ENCODE measurements at places on chromosomes 3 and 15.

GRCh38 chr3:42182555-42182954 is 83.4 kb downstream of the CCK start:
- DNase-seq: no peak

DNA sequence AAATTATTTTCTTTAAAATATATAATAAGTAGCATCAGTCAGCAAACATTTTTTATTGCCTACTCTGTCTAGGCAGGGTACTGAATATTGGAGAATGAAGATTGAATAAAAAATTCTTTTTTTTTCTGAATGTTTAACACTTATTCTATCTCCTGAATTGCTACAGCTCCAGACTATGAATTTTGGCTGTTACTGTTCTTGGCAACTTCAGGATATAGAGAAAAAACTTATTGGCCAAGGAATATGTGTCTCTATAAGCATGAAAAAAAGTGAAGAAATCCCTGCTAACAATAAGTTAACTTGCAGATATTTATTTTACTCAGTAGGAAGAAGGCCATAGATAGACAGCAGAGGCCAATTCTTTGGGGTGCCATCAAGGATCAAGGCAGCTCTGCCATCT is 309.6 kb downstream of the RBMS3 start:
- DNase-seq: no peak

DNA sequence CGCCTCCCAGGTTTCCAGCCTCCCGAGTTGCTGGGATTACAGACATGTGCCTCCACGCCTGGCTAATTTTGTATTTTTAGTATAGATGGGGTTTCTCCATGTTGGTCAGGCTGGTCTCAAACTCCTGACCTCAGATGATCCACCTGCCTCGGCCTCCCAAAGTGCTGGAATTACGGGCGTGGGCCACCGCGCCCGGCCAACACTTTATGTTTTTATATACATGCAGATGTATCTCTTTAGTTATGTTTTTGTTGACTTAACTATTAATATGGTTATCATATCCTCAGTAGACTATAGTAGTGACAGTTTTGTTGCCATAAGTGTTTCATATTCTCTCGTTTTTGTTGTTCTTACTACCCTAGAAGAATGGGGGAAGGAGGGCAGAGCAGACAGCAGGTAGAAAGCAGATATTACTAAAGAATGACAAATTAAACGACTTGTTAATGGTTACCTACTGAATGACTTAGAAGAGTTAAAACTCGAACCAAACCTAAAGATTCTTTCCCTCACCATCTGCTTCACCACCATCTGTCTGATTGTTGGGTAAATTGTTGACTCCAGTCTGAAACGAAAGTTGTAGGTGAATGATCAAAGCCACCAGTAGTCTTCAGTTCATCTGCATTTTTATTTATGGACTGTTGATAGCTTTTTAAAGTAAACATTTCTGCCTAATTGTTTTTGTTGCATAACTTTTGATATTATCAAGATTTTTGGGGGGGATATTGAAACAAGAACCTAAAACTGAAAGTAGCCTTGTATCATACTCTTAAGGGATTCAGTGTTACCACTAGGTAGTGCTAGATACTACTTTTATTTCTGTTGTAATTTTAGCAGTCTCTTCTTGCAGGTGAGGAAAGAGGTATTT is 89.3 kb downstream of the RASA2 start:
- no peak for DNase-seq

DNA sequence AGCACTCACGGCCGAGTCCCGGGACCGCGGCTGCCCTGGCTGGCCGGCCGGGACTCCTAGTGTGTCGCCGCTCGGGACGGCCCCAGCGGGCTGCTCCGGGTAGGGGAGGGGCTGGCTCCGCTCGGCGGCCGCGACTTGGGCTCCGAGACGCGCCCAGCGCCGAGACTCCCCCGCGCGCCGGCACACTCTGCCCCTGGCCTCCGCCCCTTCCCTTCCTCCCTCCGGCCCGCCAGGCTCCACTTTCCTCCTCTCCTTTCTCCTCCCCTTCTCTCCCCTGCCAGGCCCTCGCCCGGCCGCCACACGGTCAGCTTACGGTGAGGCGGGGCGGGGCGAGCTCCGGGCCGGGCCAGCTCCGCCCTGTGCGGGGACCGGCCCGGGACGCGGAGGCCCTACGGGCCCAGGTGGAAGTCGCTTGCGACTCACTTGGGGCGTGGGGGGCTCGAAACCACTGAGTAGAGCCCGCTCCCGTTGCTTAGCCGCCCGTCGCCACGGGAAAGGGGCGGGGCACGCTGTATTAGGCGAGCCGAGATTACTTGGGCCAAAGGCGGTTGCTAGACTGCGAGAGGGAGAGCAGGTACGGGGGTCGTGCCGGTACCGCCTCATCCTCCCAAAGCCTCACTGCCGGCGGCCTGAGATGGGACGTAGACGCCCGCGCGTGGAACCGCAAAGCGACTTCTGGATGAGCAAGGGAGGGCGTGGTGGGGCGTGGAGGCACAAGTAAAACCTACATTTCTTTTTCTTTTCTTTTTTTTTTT is at the start of gene ITGB5:
ITGB5 (minus strand) TSS at position 189 of the 755 bp plus-strand sequence. CDS start 365 bp downstream, outside the sequence.
- no peak for DNase-seq

GRCh38 chr3:40313975-40314860 is 4.7 kb downstream of the EIF1B start:
- no peak for DNase-seq

DNA sequence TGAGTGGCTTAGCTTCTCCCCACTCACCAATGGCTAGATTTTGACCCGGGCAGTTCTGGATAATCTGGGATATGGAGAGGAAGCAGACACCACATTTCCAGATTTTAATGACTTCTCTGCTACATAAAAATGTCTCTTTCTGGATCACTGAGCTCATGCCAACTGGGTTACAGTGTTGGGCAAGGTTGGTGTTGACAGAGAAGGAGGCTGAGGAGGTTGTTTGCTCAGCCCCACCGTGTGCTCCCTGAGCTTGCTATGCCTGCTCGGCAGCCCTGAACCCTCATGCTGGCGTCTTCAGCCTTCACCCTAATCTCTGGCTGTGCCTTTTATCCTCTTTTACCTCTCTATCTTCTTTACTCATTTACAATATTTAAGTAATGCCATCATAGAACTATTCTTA is 53.0 kb upstream of the KPNA4 start:
- no peak for DNase-seq

DNA sequence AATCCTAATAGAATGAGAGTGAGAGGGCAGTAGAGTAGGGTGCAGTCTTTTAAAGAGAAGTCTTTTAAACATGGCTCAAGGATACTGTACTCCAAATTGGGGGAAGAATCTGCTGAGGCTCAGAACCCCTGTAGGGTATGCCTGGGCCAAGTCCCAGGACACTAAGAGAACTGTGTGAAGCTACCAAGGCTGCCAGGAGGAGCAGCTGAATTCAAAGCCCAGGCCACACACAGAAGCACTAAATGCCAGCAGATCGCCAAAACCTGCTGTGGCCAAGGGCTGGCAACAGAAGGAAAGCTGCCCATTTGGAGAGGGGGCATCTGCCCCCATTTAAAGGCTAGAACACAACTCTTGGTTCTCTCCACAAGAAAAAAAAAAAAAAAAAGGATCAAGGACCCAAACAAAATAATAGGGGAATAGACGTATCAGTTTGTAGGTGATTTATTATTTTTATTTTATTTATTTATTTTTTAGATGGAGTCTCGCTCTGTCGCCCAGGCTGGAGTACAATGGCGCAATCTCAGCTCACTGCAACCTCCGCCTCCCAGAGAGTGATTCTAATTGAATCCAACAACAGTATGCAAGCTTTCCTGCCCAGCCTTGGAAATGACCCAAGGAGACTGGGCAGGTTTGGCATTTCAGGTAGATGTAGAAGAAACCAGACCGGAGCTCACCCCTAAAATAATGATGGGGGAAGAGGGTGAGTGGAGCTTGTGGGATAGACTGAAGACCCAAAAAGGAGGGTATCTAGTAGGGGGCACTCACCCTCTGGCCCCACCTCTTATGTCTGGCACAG is 279.0 kb upstream of the WNT5A start:
- DNase-seq: no peak

DNA sequence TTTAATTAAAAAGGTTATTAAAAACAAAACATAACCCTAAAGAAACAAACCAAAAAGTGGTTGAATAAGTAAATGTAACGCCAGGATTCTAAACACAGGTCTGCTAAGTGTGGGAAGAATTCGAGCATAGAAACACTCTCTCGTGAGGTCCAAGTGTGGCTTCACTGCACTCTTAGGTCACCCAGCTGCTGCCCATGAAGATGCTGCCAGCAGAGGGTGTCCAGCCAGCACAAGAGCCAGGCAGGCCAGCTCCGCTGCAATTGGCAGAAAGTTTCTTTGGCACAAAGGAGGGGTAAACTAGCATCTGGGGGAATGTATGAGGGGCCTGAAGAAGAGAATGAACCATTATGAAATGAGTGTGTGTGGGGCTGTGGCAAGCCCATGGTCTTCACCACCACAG is 215.7 kb upstream of the FEZF2 start:
- DNase-seq: no peak

GRCh38 chr15:40511472-40512133 is 40.8 kb downstream of the CHST14 start:
- no peak for DNase-seq

DNA sequence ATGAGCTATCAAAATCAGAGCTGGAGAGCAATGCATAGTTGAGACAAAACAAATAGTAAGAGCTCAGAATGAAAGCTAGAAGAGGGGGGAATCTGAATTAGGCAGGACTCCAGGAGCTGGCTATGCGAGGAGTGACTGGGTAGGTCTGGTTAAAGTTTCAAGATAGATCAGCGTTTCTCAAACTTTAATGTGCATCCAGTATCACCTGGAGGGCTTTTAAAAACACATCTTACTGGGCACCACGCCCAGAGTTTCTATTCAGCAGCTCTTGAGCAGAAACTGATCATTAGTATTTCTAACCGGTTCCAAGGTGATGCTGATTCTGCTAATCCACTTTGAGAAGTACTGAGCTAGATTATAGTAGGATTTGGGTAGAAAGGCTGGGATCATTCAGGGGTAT is 96.2 kb upstream of the ACP3 start:
- DNase-seq: no peak

GRCh38 chr3:177855021-177855420 is 657.7 kb upstream of the TBL1XR1 start:
- DNase-seq: no peak

GRCh38 chr15:63476229-63476632 is 28.2 kb upstream of the USP3 start:
- no peak for DNase-seq

DNA sequence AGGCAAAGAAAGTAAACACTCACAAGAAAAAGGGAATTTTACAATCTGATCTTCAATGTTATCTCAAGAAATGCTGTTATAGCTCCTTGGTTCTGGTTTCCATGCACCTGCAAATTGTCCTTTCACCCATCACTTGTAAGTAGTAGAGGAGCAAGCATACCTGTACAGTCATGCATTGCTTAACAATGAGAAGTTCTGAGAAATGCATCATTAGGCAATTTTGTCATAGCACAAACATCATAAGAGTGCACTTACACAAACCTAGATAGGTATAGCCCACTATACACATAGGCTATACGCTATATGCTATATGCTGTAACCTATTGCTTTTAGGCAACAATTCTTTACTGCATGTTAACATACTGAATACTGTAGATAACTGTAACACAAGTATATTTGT is 672.3 kb downstream of the FHIT start:
- no peak for DNase-seq

DNA sequence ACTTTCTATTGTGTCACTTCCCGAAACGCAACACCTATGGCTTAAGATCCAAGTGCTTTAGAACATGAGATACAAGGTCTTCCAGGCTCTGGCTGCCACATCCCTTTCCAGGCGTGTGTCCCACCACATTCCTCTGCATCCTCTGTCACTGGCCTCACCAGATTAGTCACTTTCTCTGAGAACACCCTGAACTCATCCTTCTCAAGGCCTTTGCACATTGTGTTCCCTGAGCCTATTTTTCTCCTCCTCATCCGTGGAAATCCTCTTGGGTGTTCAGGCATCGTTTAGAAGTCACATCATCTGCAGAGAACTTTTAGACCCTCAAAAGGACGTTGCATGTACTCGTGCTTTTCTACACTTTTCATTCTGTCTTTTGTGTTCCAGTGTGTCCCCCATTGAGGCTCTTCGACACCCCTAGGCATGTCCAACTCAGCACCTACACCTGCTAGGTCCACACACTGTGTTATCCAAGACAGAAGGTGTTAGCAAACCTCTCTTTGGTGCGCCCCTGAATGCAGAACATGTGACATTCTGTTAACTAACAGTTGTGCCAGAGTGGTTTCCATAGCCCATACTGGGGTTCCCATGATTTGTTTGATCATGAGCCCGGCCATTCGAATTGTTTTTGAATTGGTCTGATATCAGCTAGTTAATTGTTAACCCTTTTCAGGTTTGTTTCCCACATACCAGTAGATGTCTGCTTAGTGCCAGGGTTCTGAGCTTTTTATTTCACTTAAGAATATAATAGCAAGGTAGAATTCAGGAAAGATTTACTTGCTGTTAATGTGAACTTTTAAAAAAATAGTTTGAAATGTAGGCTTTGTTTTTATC is 67.2 kb downstream of the LPP start:
- DNase-seq: no peak

DNA sequence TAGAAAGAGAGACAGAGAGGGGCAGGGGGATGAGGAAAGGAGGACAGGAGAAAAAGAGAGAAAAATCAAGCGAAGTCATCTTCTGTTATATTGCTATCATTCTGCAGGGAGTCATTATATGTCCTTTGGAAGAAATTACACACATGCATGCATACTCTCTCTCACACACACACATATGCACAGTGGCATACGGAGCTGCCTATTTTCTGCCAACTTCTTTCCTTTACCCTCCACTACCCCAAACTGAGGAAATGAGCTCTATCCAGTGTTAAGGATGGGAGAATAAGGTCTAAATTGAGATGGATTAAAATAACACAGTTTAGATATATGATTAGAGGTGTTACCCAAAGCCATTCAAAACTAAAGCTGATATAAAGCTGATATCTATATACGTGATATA is 48.8 kb downstream of the PDZRN3 start:
- no peak for DNase-seq

- DNase-seq: no peak
These were observed 580.3 kb downstream of the MECOM start for GRCh38 chr3:169083163-169083562.

DNA sequence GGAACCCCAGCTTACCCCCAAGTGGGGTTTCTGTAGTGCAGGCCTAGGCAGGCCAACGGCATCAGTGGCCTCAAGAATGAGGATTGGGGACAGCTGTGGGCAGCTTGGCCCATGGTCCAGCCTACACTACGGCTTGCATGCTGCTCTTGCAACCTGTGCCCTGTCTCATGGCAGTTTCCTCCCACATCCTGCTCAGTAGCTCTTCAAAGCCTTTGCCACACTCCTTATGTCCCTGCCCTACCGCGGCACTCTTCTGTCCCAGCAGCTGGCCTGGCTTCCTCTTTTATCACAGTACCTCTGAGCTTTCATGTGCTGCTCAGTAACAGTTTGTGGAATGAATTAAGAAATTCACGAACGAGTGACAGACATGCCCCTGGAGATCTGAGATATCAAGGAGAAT is 431.0 kb downstream of the EPHB1 start:
- no peak for DNase-seq
